ENCODE measurements at places on chromosomes 7 and 10.
A peak's percentile ranks its signal among the peaks of the same experiment; 100 is the strongest.

DNA sequence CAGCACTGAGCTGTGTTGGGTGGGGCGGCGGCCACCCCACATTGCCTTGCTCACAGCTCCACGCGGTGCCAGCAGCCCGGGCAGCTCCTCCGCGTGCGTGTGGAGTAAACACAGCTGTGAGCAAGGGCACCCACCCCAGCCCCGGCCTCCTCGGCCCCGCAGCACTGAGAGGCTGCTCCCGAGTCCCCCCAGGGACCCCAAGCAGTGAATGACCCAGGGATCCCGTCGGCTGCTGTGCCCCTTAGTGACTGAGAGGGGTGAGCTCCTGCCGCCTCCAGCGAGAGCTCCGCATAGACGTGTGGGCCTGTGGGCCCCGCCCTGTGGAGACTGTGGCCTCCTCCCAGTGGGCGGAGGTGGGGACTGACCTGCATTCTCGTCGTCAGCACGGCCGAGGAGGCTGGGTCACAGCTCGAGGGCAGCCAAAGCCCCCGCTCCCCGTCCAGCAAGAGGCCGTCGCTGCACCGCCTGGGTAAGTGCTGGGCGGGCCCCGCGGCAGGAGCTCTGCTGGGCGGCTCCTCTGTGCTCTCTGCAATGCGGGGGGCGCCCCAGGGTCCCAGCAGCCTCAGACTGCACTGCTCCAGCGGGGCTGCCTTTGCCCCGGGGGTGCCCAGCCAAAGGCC is 29.9 kb upstream of the UTF1 start:
- no peak for DNase-seq

DNA sequence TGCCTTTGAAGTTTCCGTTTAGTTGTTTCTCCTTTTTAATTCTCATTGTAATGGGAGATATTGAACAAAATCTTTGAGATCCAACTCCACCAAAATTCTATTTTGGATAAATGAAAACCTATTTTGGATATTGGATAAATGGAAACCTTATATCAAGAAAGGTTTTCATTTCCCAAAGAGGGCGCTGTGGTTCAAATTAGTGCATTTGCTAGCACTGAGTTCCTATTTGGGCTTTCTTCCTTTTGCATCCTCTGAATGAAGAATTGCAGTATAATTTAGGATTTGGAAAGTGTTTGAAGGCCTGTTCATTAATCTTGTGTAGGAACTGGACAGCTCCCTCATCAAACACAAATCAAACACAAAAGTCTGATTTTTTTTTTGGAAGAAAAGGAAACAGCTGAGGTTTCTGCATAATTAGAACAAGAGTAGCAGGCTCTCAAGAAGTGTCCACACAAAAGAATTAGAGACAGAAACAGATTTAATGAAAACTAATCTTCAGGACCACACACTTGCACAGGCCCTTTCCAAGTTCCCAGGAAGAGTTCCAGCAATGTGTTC is 80.8 kb upstream of the KLF14 start:
- peak; percentile 56 for DNase-seq

GRCh38 chr7:99050971-99051370 is 92.9 kb downstream of the SMURF1 start:
- no peak for DNase-seq

DNA sequence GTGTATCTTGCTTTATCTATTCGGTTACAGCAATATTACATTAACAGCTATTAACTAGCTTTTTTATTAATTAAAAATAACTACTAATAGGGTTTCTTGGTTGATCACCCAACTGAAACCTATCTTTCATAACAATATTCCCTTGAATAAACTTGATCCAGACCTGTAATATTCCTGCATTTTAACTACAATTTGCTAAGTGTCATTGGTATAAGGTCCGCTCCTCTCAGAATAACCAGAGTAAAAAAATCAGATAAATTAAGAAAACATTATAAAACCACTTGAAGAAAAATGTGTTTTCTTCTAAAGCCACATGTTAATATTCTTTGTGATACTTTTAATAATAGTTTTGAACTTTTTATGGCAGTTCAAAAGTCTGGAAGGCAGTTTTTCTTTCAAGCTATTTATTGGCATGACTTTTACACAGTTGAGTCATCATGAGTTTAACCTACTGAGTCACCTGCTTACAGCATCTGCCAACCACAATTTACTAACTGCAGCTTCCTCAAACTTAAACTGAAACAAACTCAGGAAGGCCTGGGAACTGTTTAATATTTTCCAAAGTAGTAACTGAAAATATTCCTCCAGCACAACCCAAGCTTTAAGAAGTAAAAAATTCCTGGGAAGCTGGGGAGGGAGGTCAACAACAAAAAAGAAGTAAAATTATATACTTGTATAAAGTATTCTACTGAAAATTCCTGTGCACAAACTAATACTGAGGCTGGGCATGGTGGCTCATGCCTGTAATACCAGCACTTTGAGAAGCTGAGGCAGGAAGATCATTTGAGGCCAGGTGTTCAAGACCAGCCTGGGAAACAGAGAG is 103.2 kb downstream of the NRBF2 start:
- peak; percentile 92 for DNase-seq

GRCh38 chr10:3207351-3207750 is 34.8 kb upstream of the PITRM1 start:
- no peak for DNase-seq
